Heart right ventricle (tissue), 16 donors: ENCODE measurements at places on chromosomes 13 and 19. TPM values are rescaled to one million over a fixed set of nuclear protein-coding genes. Genes with fewer than 3 reads are reported as not detected.

- peaks cover 31% of the 10 kb centered on the region for H3K4me1 ChIP-seq
- peak overlapping the region; percentile 65 for H3K27ac ChIP-seq
- no peak overlapping the region for H3K4me3 ChIP-seq
- no peaks in the 10 kb centered on the region for H3K27me3 ChIP-seq
- H3K36me3 ChIP-seq, result no peaks in the 10 kb centered on the region
Observed at GRCh38 chr13:44012910-44013757, 133.4 kb downstream of the LACC1 start.

The LILRA2 gene
- 0.79 TPM for total RNA-seq

The TMC4 gene
- 1.9 TPM for total RNA-seq

GRCh38 chr13:49654011-49654410 is 25.7 kb downstream of the ARL11 start:
- no peak overlapping the region for H3K4me3 ChIP-seq
- no peak overlapping the region for H3K27ac ChIP-seq
- H3K36me3 ChIP-seq, result no peaks in the 10 kb centered on the region

DNA sequence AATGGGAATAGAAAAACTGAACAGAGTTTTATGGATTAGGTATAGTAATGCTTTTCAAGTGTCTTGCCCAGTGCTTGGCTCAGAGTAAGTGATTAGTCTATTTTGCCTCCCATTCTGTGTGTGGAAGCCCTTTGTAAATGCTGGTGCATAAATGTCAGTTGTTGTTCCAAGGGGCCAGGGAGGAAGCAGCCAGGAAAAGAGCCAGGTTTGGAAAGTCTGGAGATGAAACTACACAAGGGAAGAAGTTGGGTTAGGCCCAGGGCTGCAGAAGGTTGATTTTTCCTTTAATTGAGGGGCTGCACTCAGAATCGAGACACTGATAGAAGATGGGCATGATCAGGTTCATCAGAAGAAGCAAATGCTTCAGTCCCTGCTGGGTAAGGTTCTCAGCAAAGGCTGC is 484.0 kb downstream of the OLFM4 start:
- no peak overlapping the region for H3K27ac ChIP-seq
- no peaks in the 10 kb centered on the region for H3K4me1 ChIP-seq
- H3K36me3 ChIP-seq, result no peaks in the 10 kb centered on the region
- no peaks in the 10 kb centered on the region for H3K27me3 ChIP-seq
- H3K4me3 ChIP-seq, result no peak overlapping the region
- DNase-seq, result no peak
